ENCODE measurements at places on chromosomes 16 and 17.

DNA sequence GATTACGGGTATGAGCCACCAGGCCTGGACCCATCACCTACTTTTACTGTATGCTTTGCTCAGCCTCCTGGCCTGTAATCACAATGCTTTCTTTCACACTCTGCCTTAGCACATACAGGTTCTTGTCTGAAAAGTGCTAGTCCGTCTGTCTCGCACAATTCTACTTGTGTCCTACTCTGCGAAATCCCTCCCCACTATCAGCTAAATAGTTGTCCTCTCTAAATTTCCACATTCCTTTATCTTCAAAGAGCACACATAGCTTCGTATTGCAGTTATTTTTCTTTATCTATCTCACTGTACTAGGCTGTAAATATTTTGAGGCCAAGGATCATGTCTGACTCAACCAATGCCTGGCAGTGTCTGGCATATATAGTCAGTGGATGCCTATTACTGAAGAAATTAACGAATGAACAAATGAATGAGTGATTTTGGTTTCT is 38.5 kb upstream of the ETV4 start:
- DNase-seq = peak; percentile 92

- DNase-seq = peak; percentile 38
Observed at GRCh38 chr16:88730632-88731607, 24.6 kb downstream of the CTU2 start.

DNA sequence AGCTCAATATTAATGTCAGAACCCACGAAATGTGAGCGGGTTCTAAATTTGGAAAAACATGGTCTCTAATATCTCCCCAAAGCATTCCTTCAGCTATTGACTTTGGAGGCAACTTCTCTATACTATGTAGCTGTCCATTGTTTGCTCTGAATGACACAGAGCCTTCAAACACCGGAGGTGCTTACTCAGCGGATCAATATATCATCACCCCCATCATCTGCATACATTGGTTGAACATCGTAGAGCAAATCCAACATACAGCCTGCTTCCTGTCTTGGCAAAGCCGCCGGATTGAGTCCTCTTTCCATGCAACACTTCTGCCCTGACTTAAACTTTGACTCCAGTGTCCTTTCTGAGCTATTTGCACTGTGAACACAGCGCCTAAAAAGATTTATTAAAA is 61.3 kb downstream of the C17orf67 start:
- no peak for DNase-seq

GRCh38 chr17:44757045-44757917 is 1.5 kb upstream of the ADAM11 start:
- no peak for DNase-seq

All from amniotic epithelial cell (primary cell).